Breast epithelium (tissue), 4 donors: ENCODE measurements at places on chromosomes 5 and 9. TPM values are rescaled to one million over a fixed set of nuclear protein-coding genes. Genes with fewer than 3 reads are reported as not detected.

DNA sequence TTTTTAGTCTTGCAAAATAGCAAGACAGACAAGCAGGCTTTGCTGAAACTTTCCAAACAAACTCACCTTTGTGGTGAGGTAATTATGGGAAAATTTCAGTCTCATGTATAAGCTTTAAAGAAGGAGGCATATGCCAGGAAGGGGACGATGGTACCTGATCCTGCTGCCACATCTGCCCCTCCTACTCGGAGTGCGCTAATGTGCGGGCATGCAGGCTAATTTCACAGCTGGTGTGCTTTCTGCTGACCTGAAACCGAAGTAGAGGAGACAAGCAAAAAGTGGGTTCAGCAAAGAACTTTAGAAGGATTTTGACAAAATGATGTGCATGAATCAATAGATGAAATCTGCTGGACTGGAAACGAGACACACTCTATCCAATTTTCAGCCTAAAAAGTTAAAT is 117.1 kb upstream of the IRX4 start:
- no peak for DNase-seq

DNA sequence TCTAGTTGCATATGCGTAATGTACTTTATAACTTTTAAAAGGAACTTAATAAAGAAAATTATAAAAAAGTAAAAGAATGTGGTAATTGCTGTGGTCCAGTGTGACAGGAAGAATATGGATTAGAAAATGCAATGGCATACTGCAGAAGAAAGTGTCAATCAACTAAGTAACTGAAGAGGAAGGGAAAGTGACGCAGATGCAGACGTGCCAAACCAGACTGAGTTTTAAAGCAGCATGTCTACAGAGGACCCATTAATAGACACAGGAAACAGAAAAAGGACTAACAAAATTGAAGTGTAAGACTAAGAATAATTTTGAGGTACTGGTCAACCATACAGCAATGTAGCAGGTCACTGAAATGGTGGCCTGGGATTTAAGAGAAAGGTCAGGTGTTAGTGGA is 73.3 kb downstream of the DPYSL3 start:
- no peak for DNase-seq

Gene SLC45A2
- not detected for total RNA-seq

DNA sequence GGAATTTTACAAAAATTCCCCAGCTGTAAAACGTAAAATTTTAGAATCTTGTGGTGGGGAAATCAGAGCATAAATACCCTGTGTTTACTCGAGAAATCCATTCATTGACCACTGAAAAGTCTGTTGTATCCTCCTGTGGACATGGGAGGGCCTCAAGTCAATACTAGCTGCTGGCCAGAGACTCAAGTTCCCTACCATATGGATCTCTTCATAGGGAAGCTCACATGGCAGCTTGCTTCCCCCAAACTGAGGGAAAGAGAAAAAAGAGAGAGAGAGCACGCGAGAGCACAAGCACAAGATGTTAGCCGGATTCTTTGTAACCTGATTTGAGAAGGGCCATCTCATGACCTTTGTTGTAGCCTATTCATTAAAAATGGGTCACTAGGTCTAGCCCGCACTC is 591.9 kb downstream of the LRRC70 start:
- DNase-seq: no peak

Gene CCDC152
- 1.3 TPM for total RNA-seq

DNA sequence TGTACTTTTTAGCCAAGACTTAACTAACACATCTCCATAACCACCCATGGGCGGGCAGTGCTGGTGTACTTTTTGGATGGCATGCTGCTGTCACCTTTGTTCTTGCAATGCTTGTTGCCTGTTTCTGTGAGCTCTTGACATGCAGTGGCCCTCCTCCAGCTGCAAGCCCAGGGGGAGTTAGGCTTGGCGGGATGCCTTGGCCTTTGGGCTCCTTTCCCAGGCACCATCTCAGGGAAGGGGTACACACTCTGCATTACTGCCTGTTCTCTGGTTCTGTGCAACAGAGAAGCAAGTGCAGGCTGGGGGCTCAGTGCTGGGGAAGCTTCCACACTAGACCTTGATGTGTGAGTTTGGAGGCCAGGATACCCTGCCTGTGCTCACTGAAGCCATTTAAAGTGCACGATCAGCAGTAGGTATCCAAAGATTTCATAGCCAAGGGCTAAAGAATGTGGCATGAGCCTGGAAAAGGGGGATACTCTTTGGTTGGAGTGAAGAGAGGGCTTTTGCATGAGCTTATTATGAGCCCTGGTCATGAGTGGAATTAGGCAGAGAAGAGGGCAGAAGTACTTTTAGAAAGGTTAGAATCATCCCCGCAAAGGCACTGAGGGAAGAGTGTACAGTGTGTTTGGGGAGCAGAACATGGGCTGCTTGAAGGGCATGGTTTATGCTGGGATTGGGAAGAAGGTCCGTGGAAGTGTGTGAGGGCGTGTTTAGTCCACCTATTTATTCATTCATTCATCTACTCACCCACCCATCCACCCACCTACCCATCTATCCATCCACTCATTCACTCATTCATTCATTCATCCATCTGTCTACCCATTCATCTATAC is 22.5 kb downstream of the PSAT1 start:
- no peak for DNase-seq

Gene SLC22A4
- 4.5 TPM for total RNA-seq

Gene CER1
- total RNA-seq: not detected

Gene OR1Q1
- not detected for total RNA-seq

DNA sequence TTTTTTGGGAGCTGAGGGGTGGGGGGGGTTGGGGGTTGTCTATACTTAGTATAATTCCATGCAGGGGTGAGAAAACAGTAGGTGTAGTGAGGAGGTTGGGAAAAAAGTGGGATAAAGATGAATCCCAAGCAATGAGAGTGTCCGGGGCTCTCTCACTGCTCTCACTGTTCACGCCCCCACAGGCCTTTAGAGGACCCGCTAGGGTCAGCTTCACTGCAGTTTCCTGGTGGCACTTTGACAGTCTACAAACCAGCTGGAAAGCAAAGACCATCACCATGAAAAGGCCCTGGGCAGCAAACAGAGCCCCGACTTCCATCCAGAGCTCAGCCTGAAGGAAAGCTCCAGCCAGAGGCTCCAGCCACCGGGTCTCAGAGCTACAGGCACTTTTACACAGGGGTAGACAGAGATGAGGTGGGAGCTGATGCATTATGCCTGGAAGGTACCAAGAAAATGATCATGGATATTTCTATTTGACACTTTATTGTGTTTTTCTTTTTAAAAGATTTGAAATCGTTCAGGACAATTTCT is 355.1 kb downstream of the ADAMTS6 start:
- no peak for DNase-seq

GRCh38 chr5:26833596-26833995 is 204.8 kb downstream of the CDH9 start:
- DNase-seq: no peak
